Left ventricle myocardium inferior (tissue), 1 donor: ENCODE measurements at places on chromosomes 12 and 14.

GRCh38 chr14:67973436-67973835 lies 153.9 kb downstream of the RAD51B start:
- DNase-seq: no peak

GRCh38 chr14:23112359-23113178 lies 6.5 kb downstream of the CEBPE start:
- no peak for DNase-seq

DNA sequence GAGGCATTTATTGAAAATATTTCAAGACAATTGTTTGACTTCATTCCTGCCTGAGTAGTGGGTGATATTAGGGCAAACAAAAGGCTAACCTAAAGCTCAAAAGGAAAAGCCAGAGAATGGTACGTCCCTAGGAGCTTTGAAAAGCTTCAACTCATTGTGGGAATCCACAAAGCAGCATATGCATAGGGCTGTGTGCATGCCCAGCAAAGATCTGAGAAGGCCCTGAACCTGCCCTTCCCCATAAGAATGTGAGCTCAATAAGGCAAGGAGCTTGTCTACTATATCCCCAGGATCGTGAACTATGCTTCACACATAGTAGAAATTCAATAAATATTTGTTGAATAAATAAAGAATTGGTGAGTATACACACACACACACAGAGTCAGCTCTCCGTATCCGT lies 19.1 kb upstream of the RAD52 start:
- DNase-seq: no peak

DNA sequence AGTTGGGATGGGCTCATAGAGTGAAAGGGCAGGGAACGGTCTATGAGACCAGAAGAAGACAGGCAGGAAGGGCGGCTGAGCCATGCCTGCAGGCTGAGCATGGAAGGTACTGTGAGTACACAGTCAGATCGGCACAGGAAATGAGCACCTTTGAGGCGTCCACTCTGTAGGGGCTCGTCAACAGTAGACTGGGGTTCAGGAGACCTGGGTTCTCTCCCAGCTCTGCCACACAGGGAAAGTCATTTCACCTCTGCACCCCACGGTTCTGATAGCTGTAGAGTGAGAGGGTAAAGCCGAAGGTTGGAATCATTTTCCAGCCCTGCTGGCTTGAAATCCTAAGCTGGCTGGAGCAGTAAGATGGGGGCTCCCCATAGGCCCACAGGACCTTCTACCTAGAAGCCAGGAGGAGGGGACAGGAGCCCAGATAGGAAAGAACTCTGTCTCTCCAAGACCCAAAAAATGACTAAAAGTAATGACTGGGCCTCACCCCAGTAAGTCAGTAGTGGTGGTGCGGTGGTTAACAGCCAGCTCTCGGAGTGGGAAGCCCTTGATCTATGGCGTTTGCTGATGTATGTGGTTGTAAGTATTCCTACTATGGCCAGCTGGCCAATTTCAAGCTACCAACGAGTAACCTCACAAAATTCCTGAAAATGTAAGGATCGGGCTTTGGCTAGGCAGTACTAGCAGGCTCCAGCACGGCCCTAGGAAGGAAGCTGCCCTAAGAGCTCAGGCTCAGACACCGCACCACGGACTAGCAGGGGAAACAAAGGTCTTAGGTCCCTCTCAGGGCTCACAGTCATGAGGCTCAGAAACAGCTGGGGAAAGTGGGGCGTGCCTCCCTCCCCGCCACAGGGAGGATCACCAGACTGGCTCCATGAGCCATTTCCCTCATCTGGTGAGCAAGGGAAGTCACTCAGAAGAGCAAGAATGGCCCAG lies 10.3 kb upstream of the CD27 start:
- DNase-seq: no peak
